ENCODE measurements at places on chromosomes 13 and 19. TPM values are rescaled to one million over a fixed set of nuclear protein-coding genes. Genes with fewer than 3 reads are reported as not detected.

The NPAS1 gene
- 0.67 TPM for total RNA-seq

The APOE gene
- 87.9 TPM for total RNA-seq

The RDH8 gene
- 1.4 TPM for total RNA-seq

The PRKCG gene
- total RNA-seq: not detected

The FLT3LG gene
- total RNA-seq: 2.5 TPM

The TJP3 gene
- total RNA-seq: not detected

The GIPC3 gene
- 0.73 TPM for total RNA-seq

The FGF21 gene
- not detected for total RNA-seq

The CACNG6 gene
- not detected for total RNA-seq

The FOXA3 gene
- not detected for total RNA-seq

The ZNF211 gene
- total RNA-seq: 9.6 TPM

The MAG gene
- total RNA-seq: not detected

The PTGER1 gene
- not detected for total RNA-seq

The ZNF177 gene
- total RNA-seq: 1.0 TPM

The DMKN gene
- 2.0 TPM for total RNA-seq

The COL5A3 gene
- 47.3 TPM for total RNA-seq

The TRPM4 gene
- 11.9 TPM for total RNA-seq

The TGFBR3L gene
- total RNA-seq: 0.67 TPM

The HIPK4 gene
- 0.31 TPM for total RNA-seq

The TRAPPC2B gene
- 16.7 TPM for total RNA-seq

The WTIP gene
- 9.3 TPM for total RNA-seq

The ZNF607 gene
- total RNA-seq: 2.8 TPM

The C19orf81 gene
- total RNA-seq: not detected

The FPR2 gene
- total RNA-seq: not detected

The NAPA gene
- total RNA-seq: 269 TPM

The TMEM238 gene
- total RNA-seq: not detected

The GPR12 gene
- not detected for total RNA-seq

Measured in melanocyte of skin (primary cell).